ENCODE measurements at places on chromosomes 4 and X.

- DNase-seq, result no peak
Observed at GRCh38 chr4:8707045-8707781, 114.6 kb downstream of the CPZ start.

GRCh38 chr4:98687876-98688275 is 29.5 kb upstream of the TSPAN5 start:
- DNase-seq, result no peak

GRCh38 chr4:2047781-2048581 is 11.1 kb upstream of the NAT8L start:
- no peak for DNase-seq

- DNase-seq, result no peak
Observed at GRCh38 chrX:100635989-100636320, 651 bp downstream of the TSPAN6 start.

- no peak for DNase-seq
Observed at GRCh38 chrX:136065044-136065671, 79.9 kb downstream of the SLC9A6 start.

GRCh38 chr4:100591161-100591876 is 73.5 kb upstream of the EMCN start:
- no peak for DNase-seq

DNA sequence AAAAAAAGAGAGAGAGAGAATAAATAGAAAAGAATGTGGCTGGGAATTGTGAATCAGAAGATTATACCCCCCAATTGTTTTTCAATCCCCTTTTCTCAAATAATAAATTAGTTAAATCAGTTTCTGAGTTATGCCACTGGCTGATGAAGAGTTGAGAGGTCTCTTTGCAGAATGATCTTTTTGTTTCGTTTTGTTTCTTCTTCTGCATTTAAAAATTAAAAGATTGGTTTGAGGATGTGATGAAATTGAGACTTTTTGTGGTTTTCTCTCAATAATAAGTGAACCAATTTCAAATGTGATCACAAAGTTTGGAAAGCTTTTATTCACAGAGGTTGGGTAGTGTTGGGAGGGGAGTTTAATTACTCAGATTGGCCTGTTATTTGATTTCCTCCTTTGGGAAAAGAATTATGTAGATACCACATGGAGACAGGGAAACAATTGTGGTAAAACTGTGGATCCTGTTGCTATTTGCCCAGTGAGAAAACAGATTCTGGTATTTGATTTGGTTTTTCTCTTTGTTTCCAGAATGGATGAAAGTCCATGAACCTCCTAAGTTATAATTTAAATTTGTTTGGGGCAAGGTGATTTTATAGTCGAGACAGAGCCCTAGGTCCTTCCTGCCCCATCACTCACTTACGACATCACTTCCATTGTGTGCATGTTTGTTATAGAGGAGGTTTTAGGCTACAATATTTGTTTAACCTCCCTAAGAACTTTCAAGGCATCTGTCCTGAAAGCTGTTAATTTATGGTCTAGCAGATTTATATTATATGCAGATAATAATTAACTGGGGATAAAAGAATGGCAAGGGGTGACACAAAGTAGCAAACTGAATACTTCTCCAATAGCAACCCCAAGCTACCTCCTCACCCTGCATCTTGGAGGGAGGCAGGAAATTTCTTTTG is 92.0 kb upstream of the BMPR1B start:
- no peak for DNase-seq

GRCh38 chr4:59503731-59504130 is 1696.4 kb upstream of the ADGRL3 start:
- DNase-seq, result no peak

DNA sequence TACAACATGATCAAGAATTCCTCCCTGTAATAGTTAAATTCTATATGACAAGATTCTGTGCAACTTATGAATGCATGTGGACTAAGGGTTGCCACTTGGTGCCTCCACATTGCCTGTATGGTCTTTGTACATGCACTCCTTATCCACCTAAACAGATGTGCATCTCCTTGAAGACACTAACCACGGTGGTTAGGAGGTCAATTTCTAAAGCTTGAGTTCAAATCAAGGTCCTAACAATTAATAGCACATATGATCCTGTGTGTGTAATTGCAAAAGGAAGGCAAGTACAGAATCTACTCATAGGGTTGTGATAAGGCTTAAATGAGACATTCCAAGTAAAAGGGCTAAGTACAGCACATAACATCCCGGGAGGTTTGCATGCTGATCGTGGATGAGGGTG is 1.5 kb upstream of the IL21 start:
- no peak for DNase-seq

DNA sequence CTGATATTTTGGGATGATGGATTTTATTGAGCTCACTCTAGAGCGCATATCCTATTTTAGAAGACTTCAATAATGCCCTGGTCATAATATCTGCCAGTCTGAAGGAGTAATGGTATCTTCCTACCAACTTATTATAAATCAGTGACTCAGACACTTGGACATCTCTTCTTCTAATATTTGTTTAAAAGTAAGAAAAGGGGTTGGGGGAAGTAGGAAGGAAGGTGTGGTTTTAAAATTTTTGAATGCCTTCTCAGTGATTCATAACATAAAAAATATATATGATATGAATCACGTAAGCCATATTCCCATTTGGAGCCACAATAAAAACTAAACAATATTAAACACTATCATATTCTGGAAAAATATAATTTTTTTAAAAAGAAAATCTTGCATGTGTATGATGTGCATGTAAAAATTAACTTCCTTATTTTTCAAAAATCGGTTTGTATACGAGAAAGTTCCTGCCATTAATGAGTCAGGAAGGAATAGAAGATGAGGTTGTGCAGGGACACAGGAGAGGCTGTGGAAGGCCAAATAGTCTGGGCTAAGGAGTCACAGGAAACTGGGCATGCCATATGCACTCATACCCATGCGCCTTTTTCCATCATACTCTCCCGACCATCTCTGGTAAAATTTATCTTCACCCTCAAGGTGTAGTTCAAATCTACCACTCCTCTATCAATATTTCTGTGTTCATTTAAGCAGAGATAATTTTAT is 286.5 kb downstream of the EPHA5 start:
- no peak for DNase-seq

DNA sequence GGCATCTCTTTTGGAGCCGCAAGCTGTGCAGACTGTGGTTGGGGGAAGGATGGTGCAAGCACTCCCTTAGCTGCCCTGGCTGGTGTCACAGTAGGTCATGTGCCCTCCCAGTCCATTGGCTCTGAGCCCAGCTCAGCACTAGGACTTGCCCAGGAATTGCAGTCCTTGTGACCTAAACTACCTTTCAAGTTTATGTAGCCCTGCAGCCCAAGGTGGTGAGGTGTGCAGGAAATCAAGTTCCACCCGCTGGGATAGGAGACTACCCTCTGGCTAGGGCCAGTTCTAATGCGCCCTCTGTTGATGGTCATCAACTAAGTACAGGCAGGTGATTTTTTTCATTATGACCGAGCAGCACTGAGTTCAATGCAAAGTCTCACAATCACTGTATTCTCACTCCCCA is 335.2 kb downstream of the UBE2NL start:
- DNase-seq, result no peak

DNA sequence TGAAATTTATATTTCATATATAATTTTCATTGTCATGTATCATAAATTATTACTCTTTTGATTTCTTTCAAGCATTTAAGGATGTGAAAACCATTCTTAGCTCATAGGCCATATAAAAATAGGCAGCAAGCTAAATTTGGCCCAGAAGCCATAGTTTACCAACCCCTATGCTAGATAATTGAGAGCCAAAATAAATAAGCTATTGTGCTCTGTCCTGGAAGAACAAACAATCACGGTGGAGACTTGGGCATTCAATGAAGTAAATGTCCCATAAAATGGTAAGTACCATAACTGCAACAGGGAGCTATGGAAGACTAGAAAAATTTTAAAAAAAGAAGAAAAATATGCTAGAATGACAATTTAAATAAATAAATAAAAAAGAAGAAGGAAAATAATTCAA is 60.9 kb upstream of the PACRGL start:
- DNase-seq, result no peak

DNA sequence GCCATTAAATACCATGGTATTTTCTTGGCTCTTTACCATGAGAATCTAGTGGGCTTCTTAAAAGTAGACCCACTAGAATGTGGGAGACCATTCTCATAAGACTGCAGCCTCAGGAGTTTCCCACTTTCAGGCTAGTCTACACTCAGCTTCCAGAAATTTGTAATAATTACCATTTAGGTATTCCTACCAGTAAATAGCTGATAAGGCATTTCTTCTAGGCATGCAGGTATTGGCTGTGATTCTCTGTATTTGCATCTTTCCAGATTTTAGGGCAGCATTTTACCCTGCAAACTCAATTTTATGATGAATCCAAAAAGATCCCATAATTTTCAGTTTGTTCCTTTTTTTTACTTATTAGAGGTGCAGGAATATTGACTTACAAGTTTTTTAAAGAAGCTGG is 496.6 kb downstream of the TRAM1L1 start:
- no peak for DNase-seq

DNA sequence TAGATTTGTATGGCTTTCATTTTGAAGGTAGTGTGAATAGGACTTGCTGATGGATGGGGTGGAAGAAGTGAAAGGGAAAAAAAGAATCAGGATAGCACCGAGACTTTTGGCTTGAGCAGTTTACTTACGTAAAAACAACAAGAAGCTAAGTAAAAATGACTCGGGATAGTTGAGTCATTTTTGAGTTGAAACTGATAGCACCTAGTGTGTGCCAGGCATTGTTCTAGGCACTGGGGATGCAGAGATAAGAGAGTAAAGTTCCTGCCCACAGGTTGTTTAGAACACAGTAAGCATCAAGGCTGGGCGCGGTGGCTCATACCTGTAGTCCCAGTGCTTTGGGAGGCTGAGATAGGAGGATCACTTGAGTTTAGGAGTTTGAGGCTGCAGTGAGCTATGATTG is 34.7 kb downstream of the ADD1 start:
- DNase-seq, result no peak

GRCh38 chr4:88949605-88950004 is 107.4 kb downstream of the FAM13A start:
- no peak for DNase-seq

GRCh38 chrX:38882894-38883626 is 81.8 kb downstream of the MID1IP1 start:
- peak; percentile 48 for DNase-seq

GRCh38 chr4:17957688-17958087 is 63.9 kb downstream of the LCORL start:
- no peak for DNase-seq

DNA sequence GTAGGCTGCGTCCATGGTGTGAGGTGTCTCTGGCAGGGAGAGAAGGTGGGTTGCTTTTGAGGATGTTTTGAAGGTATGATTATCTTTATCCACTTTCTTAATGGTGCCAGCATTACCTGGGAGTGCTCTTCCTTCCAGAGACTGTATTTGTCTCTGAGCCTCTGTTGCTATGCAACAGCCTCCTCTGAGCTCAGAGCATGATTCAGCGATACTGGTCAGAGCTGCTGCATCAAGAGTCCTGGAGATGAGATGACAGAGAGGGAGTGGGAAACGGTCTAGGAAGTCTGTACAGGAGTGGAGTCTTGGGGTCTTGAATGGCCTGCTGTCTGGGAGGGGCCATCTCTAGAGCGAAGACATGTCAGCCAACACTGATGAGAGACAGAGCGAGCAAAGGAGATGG is 104.4 kb upstream of the RAB40AL start:
- no peak for DNase-seq

DNA sequence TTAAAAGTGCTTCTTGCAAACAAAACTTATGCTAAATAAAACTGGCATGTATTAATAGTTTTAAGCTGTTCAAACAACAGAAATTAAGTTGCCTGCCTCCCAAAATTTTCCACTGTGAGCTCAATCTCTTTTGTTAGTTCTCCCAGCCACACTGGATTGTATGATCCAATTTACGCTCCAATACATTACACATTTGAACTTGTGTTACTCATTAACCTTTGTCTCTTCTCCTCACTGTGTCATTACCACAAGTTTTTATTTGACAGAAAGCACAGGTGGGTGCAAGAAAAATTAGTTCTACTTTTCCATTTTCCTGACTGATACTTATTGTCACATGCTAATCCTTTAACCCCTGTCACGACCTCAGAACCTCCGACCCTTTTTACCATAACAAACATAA is 55.5 kb downstream of the SHISA3 start:
- no peak for DNase-seq

GRCh38 chr4:58560736-58561135 is 1450.6 kb upstream of the IGFBP7 start:
- no peak for DNase-seq

DNA sequence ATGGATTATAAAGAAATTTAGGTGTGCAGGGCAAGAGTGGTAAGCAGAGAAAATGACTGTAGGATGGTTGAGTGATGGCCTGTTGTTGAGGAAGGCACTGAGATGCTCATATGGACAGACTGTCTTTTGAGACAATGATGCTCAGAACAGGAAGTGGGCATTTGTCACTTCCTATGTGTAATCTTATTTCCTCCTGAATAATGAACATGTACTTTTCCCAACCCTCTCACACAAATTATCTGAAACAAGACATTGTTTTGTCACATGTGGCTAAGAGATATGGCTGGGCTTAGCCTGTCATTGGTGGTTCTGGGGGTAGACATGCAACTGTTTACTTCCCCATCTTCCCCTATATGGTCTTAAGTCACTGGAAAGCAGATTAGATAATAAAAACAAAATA is 240.5 kb downstream of the CFAP47 start:
- no peak for DNase-seq

DNA sequence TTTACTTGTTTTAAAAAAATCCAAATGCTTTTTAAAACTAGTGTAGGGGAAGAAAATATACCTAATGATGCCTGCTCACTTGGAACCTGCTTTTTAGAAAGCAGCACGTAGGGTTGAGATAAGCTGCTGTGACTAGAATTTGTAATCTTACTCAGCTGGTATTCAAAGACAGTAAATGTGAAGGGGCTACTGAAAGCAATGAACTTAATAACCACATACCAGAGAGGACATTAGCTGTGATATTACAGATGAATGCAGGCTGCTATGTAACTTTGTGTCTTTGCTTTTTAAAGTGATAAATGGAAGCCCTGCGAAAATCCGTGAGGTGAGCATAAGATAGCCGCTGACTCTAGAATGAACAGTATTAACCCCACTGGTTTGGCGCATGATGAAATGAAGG is 124.1 kb downstream of the TRIML1 start:
- no peak for DNase-seq

DNA sequence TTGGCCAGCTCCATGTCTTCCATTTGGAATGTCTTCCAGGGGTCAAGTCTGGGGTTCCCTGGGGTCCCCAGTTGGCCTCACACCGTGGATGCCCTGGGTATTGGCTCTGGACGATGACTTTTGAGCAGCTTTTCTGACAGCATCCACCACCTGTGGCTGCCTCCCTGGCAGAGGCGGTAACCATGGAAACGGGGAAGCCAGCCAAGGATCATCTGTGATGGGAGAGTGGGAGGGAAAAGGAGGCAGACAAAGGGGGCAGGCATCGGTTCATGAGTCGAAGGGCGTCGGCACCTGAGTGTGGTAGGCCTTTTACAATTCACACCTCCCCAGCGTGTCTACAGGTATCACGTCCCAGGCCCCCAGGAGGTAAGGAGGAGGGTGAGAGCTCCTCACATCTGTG is 152.2 kb downstream of the ASMT start:
- DNase-seq, result no peak

- DNase-seq, result no peak
Observed at GRCh38 chr4:8747467-8748235, 124.0 kb downstream of the HMX1 start.

All from NAMALWA (cell line).